ENCODE measurements at places on chromosomes 13 and 19. TPM values are rescaled to one million over a fixed set of nuclear protein-coding genes. Genes with fewer than 3 reads are reported as not detected.

Gene SLC25A41
- 0.07 TPM for total RNA-seq

Gene SELENOV
- total RNA-seq: not detected

Gene CRYL1
- 20.2 TPM for total RNA-seq

Gene CAPS
- total RNA-seq: 3.7 TPM

Gene DNAAF3
- 0.10 TPM for total RNA-seq

Gene ZNF700
- 6.4 TPM for total RNA-seq

Gene DIS3
- total RNA-seq: 44.1 TPM

Gene PEAK3
- not detected for total RNA-seq

Gene ADPRHL1
- 1.1 TPM for total RNA-seq

Gene ZNF578
- total RNA-seq: 4.6 TPM

Gene CACNG7
- 1.7 TPM for total RNA-seq

Gene SSC5D
- 40.5 TPM for total RNA-seq

Gene ZNF793
- total RNA-seq: 2.9 TPM

Gene FAM32A
- total RNA-seq: 77.5 TPM

Gene ZNF709
- 3.5 TPM for total RNA-seq

Gene CALR3
- not detected for total RNA-seq

Gene PRTN3
- not detected for total RNA-seq
